ENCODE measurements at places on chromosomes 1 and 21. TPM values are rescaled to one million over a fixed set of nuclear protein-coding genes. Genes with fewer than 3 reads are reported as not detected.
A peak's percentile ranks its signal among the peaks of the same experiment; 100 is the strongest.

GRCh38 chr1:6235296-6235677, 477 bp downstream of the ICMT start:
- H3K27me3 ChIP-seq, result no peaks in the 10 kb centered on the region
- peaks cover 22% of the 10 kb centered on the region for H3K36me3 ChIP-seq
- peak overlapping the region; percentile 47 for H3K27ac ChIP-seq
- peak; percentile 60 for DNase-seq
- H3K4me1 ChIP-seq, result no peaks in the 10 kb centered on the region

DNA sequence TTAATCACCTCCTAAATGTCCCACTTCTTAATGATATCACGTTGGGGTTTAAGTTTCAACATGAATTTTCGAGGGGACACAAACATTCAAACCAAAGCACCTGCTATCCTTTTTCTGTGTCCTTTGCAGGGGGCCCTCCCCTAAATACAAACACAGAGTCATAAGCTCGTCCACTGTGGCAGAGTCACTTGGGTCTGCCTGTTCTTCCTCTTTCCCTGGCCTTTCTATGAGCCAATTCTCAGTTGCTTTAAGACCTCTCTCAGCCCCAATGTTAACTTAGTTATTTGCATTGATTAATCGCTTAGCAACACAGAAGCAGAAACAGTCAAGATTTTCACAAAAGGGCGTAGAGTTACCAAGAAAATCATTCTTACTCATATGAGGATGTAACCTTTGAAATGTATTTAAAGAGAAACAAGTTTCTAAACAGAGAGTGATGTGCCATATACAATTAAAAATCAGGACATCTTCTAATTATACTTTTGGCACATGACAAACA, 14.9 kb downstream of the APCS start:
- no peak overlapping the region for H3K27ac ChIP-seq
- no peak overlapping the region for H3K4me3 ChIP-seq
- no peaks in the 10 kb centered on the region for H3K36me3 ChIP-seq
- no peaks in the 10 kb centered on the region for H3K4me1 ChIP-seq
- no peak for DNase-seq
- H3K27me3 ChIP-seq, result no peaks in the 10 kb centered on the region

GRCh38 chr1:90823686-90824085, 106.6 kb upstream of the BARHL2 start:
- H3K4me1 ChIP-seq, result no peaks in the 10 kb centered on the region
- no peak for DNase-seq
- H3K36me3 ChIP-seq, result no peaks in the 10 kb centered on the region
- H3K27ac ChIP-seq, result no peak overlapping the region

DNA sequence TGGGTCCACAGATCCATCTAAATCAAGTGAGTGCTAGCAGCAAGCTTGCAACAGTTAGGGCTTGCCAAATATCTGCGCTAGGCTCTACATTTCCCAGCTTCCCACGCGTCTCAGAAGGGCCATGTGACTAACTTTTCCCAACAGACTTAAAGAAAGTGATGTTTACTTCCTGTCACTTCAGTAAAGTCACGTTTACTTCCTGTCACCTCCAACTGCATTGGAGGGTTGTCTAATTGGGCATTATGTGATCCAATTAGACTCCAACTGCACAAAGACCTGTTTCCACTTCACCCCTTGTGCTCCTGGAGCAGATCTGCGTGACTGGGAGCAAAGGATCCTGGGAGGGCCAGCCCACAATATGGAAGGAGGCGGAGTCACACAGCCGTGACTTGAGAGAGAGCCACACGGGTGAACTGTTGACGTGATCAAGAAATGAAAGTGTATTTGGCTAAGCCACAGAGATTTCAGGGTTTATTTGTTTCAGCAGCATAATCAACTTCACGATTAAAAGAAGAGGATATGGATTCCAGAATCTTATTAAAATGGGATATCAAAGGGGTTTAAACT, 77.7 kb downstream of the CYYR1 start:
- H3K27me3 ChIP-seq, result no peaks in the 10 kb centered on the region
- DNase-seq, result no peak
- H3K36me3 ChIP-seq, result no peaks in the 10 kb centered on the region
- no peaks in the 10 kb centered on the region for H3K4me1 ChIP-seq

- H3K27ac ChIP-seq, result no peak overlapping the region
- no peak for DNase-seq
- H3K36me3 ChIP-seq, result no peaks in the 10 kb centered on the region
- H3K4me1 ChIP-seq, result no peaks in the 10 kb centered on the region
- H3K27me3 ChIP-seq, result no peaks in the 10 kb centered on the region
Observed at GRCh38 chr21:27277110-27277509, 310.2 kb upstream of the ADAMTS5 start.

C8B gene
- total RNA-seq, result 151 TPM
